Activated effector memory CD4-positive, alpha-beta T cell treated with Interleukin-2 at 50 U/mL for 16 hours (primary cell): ENCODE measurements at places on chromosomes 3 and 15.

- DNase-seq: no peak
These were observed 1.8 kb upstream of the ZNF385D start for GRCh38 chr3:21752749-21753347.

- no peak for DNase-seq
These were observed 326.6 kb upstream of the PROK2 start for GRCh38 chr3:72111265-72112205.

- no peak for DNase-seq
These were observed 693 bp downstream of the CD200 start for GRCh38 chr3:112333381-112334317.

- DNase-seq: no peak
These were observed 198.3 kb downstream of the UBE3A start for GRCh38 chr15:25240461-25241021.

- DNase-seq: no peak
These were observed 107.4 kb upstream of the ACP3 start for GRCh38 chr3:132209855-132210254.

- DNase-seq: no peak
These were observed 27.3 kb downstream of the MED12L start for GRCh38 chr3:151112731-151113130.

- DNase-seq: no peak
These were observed 17.5 kb upstream of the NMD3 start for GRCh38 chr3:161203485-161204098.

DNA sequence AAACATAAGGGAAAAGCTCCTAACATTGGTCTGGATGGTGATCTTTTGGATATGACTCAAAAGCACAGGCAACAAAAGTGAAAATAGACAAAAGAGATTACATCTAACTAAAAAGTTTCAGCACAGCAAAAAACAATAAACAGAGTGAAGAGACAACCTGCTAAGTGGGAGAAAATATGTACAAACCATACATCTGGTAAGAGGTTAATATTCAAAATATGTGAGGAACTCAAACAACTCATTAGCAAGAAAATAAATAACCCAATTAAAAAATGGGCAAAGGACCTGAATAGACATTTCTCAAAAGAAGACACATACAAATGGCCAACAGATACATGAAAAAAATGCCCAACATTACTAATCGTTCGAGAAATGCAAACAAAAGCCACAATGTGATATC, 19.0 kb upstream of the NR1I2 start:
- no peak for DNase-seq

DNA sequence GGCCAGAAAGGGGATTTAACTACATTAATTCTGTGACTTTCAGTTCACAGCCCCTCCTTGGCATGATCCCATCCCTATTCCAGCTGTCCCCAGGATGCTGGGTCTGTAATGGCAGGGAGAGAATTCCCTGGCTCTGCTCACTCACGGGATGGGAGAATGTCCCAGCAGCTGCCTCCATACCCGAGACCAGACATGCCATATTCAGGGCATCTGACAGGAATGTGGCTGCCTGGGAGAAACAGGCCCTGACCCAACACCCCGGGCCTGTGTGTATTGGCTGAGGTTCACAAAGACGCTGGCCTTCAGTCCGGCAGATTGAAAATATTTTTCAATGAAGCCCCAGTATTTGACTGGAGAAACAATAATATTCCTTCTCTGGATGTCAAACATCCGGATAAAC, 83.6 kb upstream of the SMAD3 start:
- DNase-seq: no peak

DNA sequence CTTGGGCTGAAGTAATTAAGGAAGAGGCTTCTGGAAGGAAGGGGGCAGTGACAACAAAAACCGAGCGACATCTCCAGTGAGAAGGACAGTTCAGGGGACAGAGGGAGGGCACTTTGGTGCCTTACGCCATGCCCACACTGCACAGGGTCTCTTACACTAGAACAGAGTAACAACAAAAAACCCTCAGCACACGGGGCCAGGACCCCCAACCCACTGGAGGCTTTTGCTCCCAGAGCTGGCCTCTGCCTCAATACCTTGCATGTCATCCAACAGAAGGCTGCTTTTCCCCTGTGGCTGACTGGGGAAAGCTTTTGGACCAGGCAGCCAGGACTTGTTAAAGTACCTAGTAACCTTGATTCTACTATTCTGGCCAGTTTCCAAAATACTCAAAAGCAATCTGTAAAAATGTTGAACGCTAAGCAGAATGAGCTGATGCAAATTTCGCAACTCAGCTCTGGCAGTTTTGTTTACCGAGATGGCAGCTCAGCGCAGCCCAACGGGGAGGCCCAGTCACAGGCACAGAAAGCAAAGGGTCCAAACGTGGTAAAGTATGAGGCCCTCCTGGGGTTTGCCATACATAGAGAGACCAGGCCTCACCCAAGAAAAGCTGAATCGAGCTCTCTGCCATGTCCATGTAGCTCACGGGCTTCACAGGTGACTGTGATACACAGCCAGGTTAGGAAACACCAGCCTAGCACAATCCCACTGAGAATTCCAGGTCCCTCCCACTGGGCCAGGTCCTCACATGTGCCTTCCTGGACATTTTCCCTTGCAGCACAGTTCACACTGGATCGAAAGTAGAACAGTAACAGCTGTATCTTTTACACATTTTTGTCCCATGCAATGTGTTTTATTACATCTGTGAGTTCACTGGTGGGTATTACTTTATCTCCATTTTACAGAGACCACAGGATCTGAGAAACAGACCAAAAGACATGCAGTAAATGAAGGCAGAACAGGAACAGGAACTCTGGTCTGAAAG, 6.0 kb downstream of the CHCHD4 start:
- no peak for DNase-seq

DNA sequence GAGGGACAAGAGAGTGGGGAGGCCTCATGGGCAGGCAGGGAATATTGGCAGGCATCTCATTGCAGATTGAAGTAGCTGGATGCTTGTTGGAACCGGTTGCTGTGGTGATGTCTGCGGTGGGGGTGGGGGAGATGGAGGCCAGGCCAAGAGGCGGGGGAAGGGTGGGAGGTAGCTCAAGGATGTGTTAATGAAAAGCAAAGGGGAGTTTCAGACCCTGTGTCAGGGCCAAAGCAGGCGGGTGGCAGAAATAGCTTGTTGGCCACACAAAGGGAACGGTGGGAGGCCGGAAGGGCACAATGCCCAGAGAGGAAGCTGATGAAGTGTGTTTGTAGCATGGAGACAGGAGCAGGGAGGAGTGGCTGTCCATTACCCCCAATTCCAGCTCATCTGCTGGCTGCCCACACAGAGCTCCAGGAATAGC, 28.0 kb downstream of the CCDC33 start:
- DNase-seq: no peak

GRCh38 chr3:194176274-194176991, 40.5 kb downstream of the HES1 start:
- no peak for DNase-seq

DNA sequence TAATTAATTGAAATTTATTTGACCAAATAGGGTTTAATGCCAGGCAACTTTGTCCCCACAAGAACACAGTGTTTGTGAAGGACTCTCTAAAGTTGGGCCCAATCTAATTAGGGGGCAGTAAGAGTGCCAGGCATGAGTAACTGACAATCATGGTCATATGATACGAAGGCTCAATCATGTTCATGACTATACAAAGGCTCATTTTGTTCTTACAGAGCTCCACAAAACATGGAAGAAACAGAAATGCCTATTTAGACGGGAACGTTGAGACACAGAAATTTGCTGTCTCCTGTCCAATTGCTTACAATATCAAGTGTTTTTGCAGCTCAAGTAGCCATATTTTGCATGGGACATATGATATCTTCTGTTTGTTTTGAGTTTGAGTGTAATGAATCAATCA, 391.1 kb downstream of the SI start:
- no peak for DNase-seq

- no peak for DNase-seq
These were observed 36.3 kb downstream of the PAK2 start for GRCh38 chr3:196775938-196776337.

DNA sequence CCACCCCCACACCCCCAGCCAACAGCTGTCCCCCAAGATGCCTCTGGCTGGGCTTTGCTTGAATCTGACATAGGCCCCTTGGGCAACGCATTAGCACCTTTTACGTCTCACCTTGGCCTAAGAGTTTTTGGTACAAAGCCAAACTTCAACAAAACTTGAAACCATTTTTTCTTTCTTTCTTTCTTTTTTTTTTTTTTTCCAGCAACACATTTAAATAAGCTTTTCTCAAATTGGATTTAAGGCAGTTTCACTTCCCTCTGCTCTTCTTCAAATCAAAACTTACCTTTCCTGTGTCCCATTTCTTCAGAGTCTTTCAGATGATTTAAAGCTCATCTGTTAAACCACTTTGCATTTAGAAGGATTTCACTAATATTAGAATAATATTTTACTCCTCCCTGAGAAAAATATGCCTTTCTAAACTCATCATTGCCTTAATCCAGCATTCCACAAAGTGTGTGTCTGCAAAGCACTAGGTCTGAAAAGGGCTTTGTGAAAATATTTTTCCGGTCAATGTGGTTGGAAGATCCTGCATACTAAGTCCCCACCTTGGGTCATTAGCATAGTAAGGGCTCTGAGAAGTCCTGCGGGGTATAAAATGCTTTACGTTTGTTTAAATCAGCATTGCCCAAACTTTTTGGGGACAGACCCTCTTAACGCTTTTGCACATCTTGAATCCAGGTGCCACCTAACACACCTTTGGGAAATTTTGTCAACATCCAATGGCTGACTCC, 217.0 kb downstream of the TLE3 start:
- DNase-seq: no peak

GRCh38 chr3:149963485-149963884, 7.2 kb downstream of the PFN2 start:
- no peak for DNase-seq

DNA sequence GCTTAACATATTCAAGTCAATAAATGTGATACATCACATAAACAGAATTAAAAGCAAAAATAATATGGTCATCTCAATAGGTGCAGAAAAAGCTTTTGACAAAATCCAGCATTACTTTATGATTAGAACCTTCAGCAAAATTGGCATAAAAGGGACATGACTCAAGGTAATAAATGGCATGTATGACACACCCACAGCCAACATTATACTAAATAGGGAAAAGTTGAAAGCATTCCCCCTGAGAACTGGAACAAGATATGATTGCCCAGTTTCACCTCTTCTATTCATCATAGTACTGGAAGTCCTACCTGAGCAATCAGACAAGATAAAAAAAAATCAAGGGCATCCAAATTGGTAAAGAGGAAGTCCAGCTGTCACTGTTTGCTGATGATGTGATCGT, 594.7 kb downstream of the DIPK2A start:
- no peak for DNase-seq

- DNase-seq: no peak
These were observed 309.3 kb upstream of the PLSCR5 start for GRCh38 chr3:146914409-146914808.

DNA sequence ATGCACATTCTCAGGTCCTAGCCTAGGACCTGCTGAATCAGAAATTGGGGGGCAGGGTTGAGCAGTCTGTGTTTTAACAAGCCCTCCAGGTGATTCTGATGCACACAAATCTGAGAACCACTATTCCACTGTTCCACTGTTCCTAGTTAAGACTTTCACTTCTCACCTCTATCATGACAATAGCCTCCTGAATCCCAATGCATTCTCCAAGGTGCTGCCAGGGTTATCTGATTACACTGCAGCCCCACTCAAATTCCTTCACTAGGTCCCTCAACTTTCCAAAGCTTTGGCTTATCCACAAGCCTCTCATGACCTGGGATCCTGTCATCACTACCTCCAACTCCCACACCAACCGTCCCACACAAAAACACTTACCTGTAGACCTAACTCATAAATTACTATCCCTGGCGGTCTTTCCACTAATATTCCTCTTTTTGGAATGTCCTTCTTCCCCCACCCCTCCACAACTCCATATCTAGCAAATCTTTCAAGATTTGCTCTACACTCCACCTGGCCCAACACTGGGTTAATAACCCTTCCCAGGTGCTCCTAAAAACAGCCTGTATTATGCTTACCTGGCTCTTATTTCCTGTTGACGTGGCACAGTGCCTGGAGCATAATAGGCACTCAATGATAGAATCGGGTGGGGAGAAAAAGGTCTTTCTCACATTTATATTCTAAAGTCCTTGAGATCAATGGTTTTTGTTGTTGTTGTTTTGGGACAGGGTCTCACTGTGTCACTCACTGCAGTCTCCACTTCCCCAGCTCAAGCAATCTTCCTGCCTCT, 27.2 kb downstream of the TBL1XR1 start:
- no peak for DNase-seq

DNA sequence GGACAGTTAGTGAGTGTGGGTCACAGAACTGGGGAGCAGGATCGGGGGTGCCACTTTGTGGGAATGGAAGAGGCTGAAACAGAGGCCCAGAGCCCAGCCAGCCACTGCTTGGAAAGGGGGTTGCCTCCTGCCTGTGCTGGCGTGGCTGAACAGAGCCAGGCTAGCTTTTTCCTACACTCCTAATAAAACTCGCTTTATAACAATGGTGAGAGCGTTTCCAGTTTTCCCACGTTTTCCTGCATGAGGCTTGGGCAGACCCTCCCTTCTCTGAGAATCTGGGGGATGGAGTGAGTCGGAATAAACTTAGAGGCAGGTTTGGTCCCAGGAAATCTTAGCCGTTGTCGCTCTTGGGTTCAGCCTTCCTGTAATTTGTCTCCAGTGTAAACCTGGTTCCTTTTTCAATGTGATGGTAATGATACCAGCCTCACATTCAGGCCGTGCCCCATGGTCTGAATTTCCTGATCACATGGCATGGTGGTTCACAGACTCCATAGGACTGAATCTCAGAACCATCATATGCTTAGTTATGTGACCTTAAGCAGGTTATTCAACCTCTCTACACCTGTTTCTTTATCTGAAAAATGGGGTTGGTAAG, 6.5 kb upstream of the FGD5 start:
- DNase-seq: no peak

DNA sequence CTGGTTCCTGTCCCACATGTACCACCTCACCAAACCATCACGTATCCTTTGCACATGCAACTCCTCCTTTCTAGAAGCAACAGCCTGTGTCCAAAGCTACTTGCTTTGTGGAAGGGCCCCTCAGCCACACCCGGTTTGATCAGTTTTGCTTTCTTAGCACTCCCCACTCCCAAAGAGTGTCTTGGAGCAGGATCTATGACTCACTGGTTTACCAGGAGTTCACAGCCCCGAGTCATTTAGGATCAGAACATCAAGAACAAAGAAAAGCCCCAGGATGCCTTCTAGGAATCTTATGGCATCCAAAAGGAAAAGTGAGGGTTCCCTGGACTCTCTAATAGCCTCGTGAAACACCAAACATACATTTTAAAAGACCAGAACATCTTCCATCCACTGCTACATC, 50.7 kb upstream of the IGF1R start:
- no peak for DNase-seq
